Kidney capillary endothelial cell (primary cell): ENCODE measurements at places on chromosomes 4 and X.
A peak's percentile ranks its signal among the peaks of the same experiment; 100 is the strongest.

DNA sequence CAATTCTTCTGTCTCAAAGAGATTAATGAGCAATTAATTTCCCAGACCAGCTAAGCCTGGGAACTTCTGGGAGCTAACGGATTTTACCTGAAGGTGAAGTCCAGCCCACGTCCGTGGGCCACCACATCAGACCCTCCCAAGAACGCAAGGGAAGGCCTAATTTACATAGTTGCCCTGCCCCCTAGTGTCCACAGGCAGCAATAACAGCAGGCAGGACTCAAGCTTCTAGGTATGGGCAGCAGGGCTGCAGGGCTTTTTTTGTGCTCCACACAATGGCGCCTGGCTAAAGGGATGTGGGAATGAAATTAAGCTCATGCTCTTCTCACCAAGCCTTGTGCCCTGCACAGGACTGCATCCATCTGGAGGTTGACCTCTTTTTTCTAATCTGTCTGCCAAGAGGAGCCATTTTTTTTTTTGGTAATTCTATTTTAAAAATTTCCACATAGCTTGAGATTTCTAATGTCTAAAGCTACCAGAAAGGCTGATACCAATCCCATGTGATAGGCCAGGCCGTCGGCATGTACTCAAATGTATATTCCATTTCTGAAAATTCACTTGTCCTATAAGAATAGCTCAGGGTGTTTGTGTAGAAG is 111.9 kb upstream of the TMEM164 start:
- peak; percentile 43 for DNase-seq

- DNase-seq = no peak
These were observed 182.3 kb downstream of the BANK1 start for GRCh38 chr4:101972791-101973190.

DNA sequence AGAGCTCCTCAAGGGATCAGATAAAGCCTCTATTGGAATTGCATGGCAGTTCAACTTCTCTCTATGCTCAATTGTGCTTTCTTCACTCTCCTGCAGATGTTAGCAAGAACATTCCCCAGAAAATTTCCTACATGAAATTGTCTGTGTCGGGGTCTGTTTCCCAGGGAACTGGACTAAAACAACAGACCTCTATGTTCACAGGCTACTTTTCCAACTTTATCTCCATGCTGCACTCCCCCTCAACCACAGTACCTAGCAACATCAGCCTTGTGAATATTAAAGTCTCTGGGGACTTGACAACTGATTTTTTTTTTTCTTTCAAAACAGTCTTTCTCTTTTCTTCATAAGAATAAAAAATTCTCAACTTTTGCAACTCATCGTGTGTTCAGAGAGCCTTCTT is 1470.8 kb upstream of the ADGRL3 start:
- no peak for DNase-seq

DNA sequence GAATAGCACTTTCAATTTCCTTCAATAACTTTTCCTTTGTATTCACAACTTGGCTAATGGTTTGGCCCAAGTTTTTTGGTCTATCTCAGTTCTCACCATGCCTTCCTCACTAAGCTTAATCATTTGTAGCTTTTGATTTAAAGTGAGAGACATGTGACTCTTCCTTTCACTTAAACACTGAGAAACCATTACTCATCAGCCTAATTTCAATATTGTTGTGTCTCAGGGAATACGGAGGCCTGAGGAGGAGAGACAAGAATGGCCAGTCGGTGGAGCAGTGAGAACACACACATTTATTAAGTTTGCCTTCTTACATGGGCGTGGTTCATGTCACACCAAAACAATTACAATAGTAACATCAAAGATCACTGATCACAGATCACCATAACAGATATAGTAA is 56.7 kb downstream of the TSPAN5 start:
- no peak for DNase-seq

DNA sequence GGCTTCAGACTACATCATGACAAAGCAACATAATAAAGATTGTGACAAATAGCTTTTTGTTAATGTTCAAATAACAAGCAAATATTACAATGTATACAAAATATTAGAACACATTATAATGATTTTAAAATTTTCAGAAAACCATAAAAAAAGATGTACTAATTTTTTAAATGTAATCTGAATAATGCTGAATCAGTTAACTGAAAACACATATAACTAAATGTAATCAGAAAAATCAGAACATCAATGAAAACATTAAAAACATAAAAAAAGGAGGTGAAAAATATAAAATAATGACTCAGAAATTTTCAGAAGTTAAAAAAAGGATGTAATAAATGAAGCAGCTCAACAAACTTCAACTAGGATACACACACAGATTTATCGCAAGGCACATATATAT is 53.5 kb downstream of the ZNF721 start:
- DNase-seq = no peak

GRCh38 chr4:1234811-1235292 is 14.1 kb downstream of the CTBP1 start:
- no peak for DNase-seq

DNA sequence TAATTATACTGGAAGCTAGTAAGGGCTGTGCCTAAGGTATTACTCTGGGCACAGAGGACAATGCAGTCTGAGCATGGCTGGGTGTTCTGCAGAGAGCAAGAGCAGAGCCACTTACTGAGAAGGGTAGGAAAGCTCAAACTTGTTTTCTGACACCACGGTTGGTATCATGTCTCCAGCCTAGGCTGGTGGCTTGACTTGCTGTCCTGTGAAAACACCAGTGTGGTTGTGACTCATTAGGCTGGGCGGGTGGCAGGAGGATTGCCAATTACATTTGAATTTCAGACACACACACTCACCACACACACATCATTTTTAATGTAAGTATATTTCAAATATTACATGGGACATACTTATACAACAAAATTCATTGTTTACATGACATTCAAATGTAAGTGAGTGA is 19.7 kb upstream of the MTM1 start:
- DNase-seq = no peak

- DNase-seq = no peak
These were observed 86.4 kb downstream of the SMIM20 start for GRCh38 chr4:26000274-26000950.

GRCh38 chrX:46754036-46754435 is 4.9 kb downstream of the SLC9A7 start:
- DNase-seq = no peak

DNA sequence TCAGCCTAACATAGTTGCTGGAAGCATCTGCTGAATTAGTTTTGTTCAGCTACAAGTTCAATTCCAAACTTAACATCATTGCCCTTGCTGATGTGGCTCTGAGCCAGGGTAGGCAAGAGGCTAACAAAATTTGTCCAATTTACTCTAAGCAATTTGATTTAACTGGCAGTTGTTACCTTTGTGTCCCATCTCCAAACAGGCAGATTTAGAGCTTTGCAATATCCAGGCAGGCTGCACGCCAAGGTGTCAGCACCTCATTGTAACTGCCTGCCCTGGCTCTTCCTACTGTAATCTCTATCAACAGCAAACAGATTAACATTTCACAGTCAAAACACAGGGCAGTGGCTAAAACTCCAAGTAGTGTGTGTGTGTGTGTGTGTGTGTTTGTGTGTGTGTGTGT is 2070.6 kb downstream of the PCDH7 start:
- DNase-seq = no peak
